NCI-H1105 (cell line): ENCODE measurements at places on chromosomes 12 and 14.

GRCh38 chr14:75764020-75764419, 103.0 kb downstream of the TTLL5 start:
- DNase-seq = no peak

DNA sequence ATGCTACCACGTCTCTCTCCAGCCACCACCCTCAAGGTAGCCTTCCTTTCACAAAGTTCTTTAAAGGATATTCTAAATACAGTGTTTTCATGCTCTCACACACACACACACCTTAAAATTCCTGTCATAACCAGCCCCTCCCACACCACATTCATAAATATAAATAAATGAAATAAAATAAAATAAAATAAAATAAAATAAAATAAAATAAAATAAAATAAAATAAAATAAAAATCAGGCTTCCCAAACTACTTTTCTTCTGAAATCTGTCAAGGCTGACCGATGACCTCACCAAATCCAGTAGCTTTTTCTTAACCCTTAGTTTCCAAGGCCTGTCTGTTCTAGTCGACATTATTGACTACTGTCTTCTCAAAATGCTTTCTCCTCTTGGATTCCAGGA, 378.4 kb downstream of the SEC23A start:
- DNase-seq = no peak

GRCh38 chr12:111748151-111748672, 18.5 kb upstream of the ALDH2 start:
- peak; percentile 47 for DNase-seq

- DNase-seq = no peak
Measured at GRCh38 chr12:14138495-14138894, 157.1 kb upstream of the GRIN2B start.

- no peak for DNase-seq
Measured at GRCh38 chr12:10372559-10372958, 17.3 kb downstream of the KLRK1 start.

GRCh38 chr12:58309806-58310205, 368.4 kb downstream of the ATP23 start:
- no peak for DNase-seq

DNA sequence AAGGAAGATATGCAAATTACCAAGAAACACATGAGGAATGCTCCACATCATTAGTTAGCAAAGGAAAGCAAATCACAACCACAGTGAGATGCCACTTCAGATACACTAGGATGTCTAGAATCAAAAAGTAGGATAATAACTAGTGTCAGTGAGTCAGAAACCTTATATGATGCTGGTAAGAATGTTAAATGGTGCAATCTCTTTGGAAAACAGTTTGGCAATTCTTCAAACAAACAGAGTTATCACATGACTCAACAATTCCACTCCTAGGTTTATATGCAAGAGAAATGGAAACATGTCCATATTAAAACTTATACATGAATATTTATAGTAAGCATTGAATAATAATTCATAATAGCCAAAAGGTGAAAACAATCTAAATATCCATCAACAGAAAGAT, 220.9 kb downstream of the FOXG1 start:
- DNase-seq = no peak

DNA sequence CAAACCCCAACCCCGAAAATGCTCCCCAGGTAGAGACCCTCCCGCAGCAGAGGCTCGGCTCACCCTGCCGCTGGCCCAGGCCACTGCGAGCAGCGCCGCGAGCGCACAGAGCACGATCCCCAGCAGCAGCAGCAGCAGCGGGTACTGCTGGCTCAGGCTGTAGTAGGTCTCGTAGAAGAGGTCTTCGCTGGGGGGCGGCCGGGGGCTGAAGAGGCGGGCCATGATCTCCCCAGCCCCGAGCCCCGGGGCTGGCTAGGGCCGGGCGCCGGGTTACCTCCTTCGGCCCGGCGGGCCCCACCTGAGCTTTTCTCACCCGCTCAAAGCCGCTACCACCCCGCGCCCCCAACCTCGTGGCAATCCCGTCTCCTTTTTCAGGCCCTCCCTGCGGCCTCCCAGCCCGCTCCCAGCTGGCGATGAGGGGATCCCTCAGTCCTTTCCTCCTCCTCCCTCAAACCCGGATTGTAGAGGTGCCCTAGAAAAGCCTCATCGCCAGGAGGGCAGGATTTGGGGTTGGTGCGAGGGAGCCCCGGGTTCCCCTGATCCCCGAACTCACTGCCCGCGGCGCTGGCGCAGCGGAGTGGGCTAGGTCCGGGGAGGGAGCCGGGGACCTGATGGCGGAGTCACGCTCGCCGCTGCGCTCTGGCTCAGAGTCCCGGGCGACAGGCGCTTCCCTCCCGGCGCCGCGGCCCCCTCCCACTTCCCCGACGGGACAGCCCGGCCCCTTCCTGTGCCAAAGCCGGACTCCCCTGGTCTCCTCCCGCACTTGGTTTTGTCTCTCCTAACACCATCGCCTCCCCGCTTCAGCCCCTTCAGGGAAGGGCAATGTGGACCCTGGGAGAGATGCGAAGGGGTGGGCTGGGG, at the start of gene ADCY4:
ADCY4 (minus strand) TSS at position 641 of the 861 bp plus-strand sequence; CDS start at position 222, 419 bp downstream.
- DNase-seq = no peak

- DNase-seq = peak; percentile 52
Measured at GRCh38 chr14:95515080-95515489, 1.4 kb downstream of the SYNE3 start.

DNA sequence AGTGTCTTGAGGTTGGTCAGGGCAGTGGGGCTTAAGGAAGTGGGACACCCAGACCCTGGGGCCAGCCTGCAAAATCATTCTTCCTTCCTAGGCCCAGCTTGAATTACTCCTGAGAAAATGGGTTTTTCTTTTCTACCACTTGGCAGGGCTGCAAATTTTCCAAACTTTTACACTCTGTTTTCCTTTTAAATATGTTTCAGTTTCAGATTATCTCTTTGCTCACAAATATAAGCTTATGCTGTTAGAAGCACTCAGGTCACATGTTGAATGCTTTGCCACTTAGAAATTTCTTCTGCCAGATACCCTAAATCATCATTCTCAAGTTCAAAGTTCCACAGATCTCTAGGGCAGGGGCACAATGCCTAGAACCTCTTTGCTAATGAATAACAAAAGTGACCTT, 2.9 kb upstream of the LGR5 start:
- DNase-seq = no peak

DNA sequence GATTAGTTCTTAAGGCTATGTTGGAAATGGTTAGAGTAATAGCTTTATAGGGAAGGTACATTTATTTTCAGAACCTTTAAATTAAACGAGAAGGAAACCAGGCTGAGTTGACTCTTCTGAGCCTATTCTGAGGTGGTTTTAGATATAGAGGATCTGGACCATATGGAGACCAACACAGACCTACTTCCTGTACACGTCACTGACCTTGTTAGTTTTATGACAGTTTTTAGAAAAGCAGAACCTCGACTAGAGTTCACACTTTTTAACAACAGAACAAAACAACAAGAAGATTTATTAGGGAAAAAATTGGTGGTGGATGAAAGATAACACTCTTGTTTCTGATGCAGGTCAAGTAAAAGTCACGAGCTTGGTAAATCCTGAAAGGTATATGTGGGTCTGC, 107.1 kb downstream of the NPAS3 start:
- no peak for DNase-seq

DNA sequence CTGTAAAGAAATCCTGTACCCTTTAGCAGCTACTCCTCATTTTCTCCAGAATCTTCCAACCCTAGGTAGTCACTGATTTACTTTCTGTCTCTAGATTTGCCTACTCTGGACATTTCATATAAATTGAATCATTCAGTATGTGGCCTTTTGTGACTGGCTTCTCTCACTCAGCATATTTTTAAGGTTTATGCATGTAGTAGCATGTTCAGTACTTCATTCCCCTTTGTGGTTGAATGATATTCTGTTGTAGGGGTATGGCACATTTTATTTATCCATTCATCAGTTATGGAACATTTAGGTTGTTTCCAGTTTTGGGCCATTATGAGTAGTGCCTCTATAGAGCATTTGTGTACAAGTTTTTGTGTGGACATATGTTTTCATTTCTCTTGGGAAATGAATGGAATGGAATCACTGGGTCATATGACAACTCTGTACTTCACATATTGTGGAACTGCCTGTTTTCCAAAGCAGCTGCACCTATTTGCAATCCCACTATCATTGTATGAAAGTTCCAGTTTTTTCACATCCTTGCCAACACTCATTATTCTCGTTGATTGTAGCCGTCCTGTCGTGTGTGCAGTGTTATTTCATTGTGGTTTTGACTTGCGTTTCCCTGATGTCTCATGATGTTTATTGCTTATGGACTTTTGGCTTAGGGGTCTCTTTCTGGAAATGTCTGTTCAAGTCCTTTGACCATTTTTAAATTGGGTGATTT, 57.2 kb downstream of the ATF7IP start:
- no peak for DNase-seq

DNA sequence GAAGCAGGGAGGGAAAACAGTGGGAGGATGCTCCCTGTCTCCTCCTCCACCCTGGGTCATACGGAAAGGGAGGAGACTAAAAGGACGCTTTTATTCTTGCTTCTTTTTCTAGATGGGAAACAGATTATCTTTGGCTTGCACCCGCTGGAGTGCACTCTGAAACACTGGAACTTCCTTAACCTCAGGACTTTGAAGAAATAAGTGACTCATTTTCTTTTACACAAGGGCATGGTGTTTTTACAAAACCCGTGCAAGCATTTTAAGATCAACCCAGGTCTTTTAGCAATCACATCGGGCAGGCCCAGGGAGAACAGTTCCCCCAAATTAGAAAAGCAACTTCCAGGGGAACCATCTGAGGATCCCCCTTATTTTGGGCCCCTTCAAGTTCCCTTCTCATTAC, 80.9 kb upstream of the TSPAN11 start:
- DNase-seq = no peak

DNA sequence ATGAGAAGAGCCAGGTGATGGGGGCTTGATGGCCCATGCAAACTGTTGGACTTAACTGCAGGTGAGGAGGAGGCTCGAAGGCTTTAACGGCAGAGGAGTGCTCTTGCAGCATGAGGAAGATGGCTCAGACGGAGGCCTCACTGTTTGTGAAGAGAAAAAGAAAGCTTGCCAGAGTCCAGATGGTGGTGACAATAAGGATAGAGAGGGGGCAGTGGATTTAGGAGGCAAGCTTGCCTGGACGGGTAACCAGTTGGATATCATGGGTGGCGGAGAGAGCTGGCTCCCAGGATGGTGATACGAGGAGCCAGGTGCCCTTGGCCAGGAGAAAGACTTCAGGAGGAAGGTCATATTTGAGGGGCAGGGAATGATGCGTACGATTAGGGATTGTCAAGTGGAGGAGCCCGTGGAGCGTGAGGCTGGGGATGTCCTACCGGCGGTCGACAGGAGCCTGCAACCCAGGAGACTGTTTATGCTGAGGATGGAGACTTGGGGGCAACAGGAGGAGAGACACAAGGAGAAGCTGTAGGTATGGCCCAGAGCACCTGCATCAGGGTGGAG, 71.8 kb downstream of the CACNA1C start:
- DNase-seq = no peak

GRCh38 chr12:41924111-41924510, 220.6 kb downstream of the GXYLT1 start:
- no peak for DNase-seq

GRCh38 chr12:45014396-45014795, 36.5 kb downstream of the DBX2 start:
- DNase-seq = no peak

- no peak for DNase-seq
Measured at GRCh38 chr14:94925416-94926173, 155.7 kb upstream of the GSC start.

- no peak for DNase-seq
Measured at GRCh38 chr12:124022161-124022560, 49.1 kb downstream of the ZNF664 start.

- no peak for DNase-seq
Measured at GRCh38 chr12:74076918-74077317, 460.7 kb upstream of the ATXN7L3B start.

DNA sequence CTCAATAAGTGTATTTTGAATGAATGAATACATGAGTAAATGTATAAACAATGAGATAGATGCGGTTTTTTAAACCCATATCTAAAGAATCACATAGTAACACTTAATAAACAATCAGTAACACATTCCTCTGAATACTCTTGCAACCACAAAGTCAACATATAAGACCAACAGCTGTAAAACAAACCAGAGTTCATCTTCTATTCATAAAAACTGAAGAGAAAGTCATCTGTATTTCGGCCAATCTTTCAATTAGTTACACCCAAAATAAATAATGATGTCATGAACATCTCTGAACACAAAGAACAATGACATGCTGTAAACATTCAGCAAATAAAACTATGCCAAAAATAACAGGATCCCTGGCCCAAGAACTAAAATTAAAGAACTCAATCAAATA, 47.2 kb downstream of the ARMH4 start:
- no peak for DNase-seq

DNA sequence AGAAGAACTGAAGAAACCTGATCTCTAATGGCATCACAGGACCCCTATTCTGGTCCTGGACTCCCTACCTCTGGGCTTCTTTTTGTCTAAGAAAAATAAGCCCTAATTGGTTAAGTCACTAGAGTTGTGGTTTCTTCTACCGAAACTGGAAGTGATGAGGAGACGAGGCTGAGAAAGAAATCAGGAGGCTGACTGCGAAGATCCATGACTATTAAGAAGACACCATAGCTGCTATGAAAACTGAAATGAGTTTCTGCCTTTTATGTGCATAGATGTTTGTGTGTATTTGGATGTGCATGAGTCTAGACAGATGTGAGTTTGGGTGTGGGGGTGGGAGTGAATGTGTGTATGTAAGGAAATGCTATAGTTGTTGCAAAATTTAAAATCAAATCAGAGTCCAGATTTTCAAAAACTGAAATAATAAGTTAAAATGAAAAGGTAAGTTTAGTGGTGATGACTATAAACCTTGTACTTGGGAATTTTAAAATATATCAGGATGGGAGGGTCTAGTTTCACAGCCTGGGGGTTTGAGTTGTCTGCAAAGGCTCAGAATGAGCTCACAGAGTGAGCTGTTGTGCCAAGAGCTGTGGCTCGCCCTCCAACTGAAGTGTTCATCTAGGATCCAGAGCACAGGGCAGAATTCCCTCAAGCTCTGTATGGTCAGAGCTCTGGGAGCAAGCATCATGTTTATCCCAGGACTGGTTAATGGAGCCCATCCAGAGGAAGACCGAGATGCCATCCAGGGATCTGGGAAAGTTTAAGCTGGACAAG, 94.9 kb downstream of the VCPKMT start:
- DNase-seq = no peak

GRCh38 chr14:64506721-64507120, 2.2 kb downstream of the ZBTB1 start:
- no peak for DNase-seq

DNA sequence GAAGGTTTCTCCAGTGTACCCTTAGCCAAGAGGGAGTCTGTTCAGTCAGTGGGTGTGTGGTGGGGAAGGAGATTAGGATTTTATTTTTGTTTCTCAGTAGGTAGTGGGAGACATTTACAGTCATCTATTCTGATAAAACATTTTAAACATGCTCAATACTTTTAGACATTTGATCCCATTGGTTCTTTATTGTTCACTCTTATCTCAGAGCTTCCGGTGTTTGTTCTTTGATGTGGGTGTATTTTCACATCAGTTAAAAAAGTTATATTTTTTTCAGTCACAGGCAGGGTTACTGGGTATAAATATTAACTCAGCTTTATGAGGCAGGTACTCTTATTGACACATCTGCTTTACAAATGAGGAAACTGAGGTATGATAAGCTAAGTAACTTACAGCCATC, 43.3 kb upstream of the LRRK2 start:
- no peak for DNase-seq
